ENCODE measurements at places on chromosomes 1 and 21.
A peak's percentile ranks its signal among the peaks of the same experiment; 100 is the strongest.

GRCh38 chr1:116538544-116538943, 32.3 kb downstream of the CD58 start:
- no peak for DNase-seq

GRCh38 chr1:35574125-35574654, 1.1 kb downstream of the TFAP2E start:
- no peak for DNase-seq

GRCh38 chr1:25738499-25738898, 61.5 kb upstream of the SELENON start:
- no peak for DNase-seq

GRCh38 chr1:94739521-94740061, 80.6 kb upstream of the SLC44A3 start:
- DNase-seq = peak; percentile 74

DNA sequence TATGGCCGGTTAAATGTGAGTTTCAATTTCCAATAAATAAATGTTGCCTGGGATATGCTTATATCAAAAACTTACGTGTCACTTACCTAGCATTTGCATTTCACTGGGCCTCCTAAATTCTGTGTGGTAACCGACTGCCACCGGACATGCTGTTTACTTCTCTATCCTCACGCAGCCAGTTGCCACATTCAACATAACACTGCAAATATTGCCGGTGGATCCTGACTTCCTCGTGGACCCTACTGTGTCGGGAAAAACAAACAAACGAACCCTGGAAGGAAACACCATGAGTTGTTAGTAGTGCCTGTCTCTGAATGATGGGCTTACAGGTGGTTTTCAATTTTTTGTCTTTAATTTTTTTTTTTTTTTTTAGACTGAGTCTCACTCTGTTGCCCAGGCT, 54.1 kb downstream of the RIPK4 start:
- no peak for DNase-seq

DNA sequence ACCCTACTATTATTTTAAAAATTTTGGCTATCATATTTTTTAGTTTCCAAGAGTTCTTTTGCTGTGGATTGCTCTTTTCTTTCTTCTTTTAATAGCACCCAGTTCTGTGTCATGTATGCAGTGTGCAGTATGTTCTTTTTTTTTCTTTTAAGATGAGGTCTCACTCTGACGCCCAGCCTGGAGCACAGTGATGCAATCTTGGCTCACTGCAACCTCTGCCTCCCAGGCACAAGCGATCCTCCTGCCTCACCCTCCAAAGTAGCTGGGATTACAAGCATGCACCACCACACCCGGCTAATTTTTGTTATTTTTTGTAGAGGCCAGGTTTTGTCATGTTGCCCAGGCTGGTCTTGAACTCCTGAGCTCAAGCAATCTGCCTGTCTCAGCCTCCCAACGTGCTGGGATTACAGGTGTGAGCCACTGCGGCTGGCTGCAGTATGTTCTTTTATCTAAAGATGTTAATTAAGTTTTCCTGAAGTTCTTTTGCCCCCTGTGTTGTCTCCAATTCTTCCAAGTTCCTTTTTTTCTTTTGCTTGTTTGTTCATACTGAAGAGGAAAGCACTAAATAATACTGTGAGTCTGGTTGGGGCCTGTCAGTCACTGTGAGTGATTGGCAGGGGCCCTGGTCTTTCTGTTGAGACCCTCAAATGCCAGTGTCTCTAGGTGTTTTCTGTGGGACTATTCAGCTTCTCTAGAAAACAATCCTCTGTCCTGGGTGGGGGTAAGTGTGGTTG, 17.5 kb upstream of the TTC22 start:
- no peak for DNase-seq

DNA sequence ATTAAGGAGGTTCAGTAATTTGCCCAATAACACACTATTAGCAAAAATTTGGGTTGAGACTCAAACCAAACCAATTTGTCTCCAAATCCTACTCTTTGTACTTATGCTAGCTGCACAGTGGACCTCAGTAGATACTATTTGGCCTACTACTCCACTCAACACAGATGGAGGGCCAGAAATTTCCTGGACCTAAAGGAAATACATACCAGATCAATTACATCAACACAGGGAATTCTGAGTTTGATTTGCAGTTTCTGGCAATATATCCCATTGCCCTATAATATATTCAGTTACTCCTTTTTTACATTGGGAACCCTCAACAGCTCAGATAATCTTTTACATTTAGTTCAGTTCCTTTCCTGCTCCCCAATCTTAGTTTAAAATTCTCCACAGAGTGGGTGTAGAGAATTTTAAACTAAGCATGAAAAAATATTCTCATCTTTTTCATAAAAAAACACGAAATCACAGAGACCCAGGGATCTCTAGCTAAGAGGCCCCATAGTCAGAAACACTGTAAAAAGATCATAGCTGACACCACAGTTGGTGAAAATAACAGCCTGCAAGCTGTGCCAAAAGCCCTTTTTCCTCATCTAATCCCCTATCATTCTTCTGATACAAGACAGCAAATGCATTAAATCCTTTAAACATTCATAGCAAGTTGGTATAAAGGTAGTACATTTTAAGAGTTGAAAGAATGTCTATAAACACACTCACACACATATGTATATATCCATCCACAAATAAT, 317.7 kb upstream of the ESRRG start:
- no peak for DNase-seq

DNA sequence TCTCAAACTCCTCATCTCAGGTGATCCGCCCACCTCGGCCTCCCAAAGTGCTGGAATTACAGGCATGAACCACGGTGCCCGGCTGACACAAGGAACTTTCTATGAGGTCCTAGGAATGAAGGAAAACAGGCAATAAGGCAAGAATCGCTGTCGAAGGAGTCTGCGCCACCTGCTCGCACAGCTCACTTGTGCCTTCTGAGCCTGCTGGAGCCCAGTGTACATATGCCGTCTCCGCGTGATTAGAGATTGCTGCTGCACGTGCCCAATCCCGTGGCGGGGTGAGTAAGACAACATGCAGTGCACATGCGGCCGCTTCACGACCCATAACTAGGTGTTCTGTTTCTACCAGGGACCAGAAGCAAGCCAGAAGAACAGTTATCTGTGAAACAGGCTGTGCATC, 24.3 kb downstream of the H3-3A start:
- DNase-seq = no peak

GRCh38 chr1:53478502-53478818, 19.3 kb downstream of the DMRTB1 start:
- DNase-seq = no peak

GRCh38 chr1:68308034-68308433, 75.7 kb upstream of the WLS start:
- DNase-seq = no peak

- no peak for DNase-seq
Measured at GRCh38 chr1:51534447-51534846, 15.4 kb upstream of the EPS15 start.

DNA sequence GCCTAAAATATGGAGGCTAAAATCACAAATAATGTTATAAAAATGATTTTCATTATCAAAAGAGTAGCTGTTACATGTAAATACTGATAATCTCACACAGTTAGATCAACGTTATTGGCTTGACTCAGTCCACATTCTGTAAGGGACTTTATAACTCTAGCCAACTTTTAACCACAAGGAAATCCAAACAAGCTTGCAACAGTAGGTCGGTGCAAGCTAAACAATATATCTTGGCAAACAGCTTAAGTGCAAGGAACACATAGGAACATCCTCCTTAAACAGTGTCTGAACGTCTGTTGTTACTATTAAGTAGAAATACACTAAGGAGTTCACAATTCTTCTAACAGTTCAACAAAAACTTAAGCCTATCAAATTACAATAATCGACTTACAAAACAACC, 126.7 kb downstream of the EIF4G3 start:
- DNase-seq = peak; percentile 49

- no peak for DNase-seq
Measured at GRCh38 chr1:58839846-58840835, 56.3 kb upstream of the JUN start.

DNA sequence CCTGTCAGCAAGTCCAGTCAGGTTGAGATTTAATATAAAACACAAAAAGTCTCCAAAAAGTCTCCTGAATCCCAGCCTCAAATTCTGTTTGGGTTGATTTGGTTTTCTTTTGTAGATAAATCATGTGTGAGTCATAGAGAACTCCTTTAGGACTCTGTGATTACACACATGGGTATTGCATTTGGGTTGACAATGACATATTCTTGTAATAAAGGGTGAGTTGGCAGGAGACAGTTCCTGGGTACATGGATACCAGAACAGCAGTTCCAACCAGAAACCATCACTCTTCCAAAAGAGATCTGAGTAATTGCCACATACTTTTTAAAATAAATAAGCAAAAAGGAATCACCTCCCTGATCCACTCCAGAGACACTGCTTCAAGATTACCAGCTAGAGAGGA, 8.9 kb downstream of the CR2 start:
- DNase-seq = no peak

DNA sequence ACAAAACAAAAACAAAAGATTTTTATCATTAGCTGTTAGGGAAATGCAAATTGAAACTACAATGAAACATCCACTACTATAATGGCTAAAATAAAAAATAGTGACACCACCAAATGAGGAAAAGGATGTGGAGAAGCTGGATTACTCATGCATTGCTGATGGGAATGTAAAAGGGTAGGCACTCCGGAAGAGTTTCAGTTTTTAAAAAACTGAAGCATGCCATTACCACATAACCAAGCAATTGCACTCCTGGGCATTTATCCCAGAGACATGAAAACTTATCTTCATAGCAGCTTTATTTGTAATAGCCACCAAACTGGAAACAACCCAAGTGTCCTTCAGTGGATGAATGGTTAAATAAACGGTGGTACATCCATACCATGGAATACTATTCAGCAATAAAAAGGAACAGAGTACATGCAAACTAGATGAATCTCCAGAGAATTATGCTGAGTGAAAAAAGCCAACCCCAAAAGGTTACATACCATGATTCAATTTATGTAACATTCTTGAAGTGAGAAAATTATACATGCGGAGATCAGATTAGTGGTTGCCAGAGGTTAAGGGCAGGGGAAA, 14.5 kb upstream of the CFAP298 start:
- DNase-seq = peak; percentile 63

- DNase-seq = no peak
Measured at GRCh38 chr1:5297886-5298239, 643.5 kb downstream of the AJAP1 start.

DNA sequence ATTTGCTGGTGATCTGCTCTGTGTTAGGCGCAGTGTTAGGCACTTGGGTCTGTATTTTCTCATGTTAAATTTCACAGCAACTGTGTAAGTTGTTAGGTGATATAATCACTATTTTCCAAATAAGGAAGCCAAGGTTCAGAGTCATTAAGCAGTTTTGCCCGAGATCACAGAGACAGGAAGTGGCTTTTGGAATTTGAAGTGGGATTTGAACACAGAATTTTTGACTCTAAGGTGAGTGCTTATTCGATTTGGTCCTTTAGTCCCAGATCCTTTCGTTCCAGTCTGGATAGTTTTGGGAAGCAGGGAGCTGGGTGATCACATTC, 114.9 kb downstream of the NMNAT2 start:
- no peak for DNase-seq

DNA sequence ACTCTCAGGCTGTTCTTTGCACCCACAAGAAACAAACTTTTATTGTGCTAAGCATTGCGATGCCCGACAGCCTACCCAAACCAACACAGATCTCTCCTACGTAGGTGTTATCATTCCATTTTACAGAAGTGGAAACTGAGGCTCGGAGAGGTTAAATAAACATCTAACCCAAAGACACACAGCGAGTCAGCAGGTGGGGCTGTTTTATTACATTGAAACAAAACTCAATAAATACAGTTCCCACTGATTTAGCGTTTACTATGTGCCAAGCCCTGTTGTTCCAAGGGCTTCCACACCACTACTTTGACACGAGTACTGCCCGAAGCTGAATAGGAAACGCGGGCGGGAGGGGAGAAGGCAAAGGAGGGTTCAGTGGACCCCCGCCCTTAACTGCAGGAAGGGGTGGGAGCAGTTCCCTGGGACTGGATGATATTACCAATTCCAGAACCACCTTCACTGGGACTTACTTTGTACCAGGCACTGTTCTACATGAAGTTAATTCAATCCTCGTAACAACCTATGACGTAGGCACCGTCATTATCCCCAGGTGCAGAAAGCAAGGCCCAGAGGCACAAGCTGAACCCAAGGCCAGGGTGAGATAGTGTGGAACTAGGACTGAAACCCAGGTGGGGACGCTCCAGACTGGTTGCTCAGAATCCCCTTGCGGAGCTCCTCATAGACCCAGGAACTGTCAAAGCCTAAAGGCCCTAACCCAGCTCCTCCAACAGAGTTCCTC, 19.3 kb upstream of the ALDH4A1 start:
- no peak for DNase-seq

GRCh38 chr21:43299441-43300277, 127.3 kb downstream of the SIK1 start:
- no peak for DNase-seq

DNA sequence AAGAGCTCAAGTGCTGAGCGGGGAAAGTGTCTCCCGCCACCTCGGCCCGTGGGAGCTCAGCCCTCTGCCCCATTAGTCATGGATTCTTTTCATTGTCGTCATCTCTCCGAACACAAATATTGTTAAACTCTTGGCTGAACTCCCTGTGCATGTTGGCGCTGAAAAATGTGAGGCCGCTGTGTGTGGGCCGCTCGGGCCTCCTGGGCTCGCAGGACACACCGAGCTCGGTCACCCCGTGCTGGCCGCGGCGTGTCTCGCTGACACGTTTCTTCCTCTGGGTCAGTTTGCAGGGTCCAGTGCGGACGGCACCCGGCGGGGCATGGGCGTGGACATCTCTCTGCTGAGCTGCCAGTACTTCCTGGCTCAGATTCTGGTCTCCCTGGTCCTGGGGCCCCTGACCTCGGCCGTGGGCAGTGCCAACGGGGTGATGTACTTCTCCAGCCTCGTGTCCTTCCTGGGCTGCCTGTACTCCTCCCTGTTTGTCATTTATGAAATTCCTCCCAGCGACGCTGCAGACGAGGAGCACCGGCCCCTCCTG, 25.6 kb downstream of the SLC45A1 start:
- DNase-seq = peak; percentile 82

DNA sequence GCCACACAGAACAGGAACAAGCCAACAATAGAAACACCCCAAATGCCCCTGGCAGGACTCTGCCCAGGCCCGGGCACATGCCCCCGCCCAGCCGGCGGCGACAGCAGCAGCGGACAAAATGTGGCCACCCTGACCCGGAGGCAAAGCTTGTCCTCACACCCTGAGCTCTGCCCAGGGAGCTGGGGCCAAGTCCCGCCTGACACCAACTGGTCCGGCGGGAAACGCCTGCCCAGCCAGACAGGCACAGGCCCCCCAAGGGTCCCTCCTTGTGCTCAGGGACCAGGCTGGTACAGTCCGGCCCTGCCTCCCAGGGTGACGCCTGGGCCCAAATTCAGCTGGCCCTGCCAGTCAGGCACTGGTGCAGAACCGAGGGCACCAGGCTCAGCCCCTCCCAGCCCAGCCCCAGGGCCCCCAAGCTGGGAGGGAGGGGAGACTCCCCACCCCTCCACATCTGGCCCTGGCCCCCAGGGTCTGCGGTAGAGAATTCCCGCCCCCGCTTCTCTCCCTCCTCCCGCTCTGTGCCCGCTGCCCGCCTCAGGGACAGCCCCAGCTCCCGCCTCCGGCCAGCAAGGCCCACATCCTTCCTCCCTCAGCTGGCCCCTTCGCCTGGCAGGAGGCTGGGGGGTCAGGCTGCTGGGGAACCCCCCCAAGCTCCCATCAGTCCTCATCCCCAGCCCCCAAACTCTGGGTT, 2.0 kb downstream of the AHDC1 start:
- no peak for DNase-seq

- DNase-seq = no peak
Measured at GRCh38 chr1:29282135-29282923, 46.0 kb downstream of the PTPRU start.

- no peak for DNase-seq
Measured at GRCh38 chr1:96723936-96724335, 2.4 kb downstream of the PTBP2 start.

All from AG04449 (cell line).